Kidney capillary endothelial cell (primary cell): ENCODE measurements at places on chromosomes 16 and 17.

GRCh38 chr16:11990702-11991390, 14.3 kb downstream of the SNX29 start:
- DNase-seq, result no peak

DNA sequence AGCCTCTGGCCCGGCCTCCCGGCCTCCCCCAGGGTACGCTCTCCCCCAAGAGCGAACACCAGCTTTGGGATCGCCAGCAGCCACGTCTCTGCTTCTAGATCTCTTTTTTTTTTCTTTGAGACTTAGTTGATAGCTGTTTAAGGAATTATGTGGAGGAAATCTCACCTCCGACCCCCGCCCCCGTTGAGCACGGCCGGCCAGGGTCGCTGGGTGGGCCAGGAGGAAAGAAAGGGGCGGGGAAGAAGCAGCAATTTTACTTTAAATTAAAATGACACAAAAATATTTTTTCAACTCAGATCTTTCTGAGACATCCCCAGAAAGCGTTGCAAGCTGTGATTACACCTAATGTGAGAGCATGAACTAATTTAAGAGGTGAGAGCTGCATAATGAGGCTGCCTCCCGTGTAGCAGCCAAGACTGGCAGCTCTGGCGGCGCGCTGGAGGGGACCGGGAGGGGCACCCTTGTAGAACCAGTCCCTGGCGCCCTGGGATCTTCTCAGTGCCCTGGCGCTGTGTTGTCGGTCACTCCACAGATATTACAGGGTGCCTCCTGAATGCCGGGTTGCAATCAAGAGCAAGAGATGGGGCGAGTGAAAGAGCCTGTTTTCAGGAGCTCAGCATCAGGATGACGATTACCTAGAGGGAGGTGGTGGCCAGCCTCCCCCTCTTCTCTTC, 1.9 kb upstream of the CBLN1 start:
- DNase-seq, result no peak

GRCh38 chr17:42270596-42270995, 5.6 kb downstream of the STAT5B start:
- no peak for DNase-seq

DNA sequence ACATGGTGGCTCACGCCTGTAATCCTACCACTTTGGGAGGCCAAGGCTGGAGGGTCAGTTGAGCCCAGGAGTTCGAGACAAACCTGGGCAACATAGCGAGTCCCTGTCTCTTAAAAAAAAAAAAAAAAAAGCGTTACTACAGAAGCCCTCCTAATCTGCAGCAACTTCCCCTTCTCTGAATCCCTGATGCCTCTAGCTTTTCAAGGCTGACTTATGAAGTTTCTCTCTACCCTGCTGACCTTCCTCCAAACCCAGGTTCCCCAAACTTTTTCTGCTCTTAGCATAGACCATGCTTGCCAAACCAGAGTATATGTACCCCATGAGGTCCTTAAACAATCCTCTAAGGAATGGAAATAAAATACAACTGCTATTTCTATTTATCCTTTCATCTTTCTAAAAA, 16.4 kb downstream of the LYRM1 start:
- no peak for DNase-seq

GRCh38 chr16:59164461-59164860, 430.3 kb upstream of the GOT2 start:
- no peak for DNase-seq

DNA sequence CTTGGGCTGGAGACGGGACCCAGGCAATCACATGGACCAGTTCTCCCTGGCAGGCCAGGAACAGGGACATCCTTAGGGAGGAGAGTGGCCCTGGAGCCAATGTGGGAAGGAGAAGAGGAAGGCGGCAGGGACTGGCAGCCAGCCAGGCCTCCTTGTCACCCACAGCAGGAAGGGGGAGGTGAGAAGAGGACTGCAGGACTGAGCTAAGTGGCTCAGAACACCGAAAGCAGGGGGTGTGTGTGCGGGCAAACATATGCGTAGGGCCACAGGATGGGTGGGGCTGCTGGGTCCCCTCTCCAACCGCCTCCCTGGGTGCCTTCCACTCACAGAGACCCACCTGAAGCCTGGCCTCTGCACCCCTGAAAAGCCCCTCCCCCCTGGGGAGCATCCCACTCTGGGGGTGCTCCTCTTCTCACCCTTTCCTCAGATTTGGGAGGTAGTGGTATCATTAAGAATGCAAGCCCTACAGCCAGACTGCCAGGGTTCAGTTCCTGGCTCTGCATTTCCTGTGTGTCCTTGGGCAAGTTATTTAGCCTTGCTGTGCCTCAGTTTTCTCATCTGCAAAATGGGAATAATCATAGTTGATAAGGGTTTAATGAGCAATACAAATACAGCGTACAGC, 8.1 kb downstream of the PNMT start:
- no peak for DNase-seq

DNA sequence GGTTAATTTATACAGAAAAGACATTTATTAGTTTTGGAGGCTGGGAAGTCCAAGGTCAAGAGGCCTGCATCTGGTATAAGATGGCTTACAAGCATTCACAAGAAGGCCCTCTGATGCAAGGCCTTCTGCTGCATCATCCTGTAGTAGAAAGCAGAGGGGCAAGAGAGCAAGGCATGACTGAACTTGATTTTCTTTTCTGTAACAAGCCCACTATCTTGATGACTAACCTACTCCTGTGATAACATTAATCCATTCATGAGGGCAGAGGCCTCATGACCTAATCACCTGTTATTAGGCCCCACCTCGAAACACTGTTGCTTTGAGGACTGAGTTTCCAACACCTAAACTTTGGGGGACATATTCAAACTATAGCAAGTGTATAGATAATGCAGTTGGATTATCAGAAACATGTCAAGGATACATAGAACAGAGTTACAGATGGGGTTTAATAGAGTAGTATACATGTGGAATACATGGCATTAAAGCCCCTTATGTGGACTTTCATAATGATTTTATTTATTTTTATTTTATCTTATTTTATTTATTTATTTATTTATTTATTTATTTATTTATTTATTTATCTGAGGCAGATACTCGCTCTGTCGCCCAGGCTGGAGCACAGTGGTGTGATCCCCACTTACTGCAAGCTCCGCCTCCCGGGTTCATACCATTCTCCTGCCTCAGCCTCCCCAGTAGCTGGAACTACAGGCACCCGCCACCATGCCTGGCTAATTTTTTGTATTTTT, 88.2 kb downstream of the CHD9 start:
- no peak for DNase-seq

- no peak for DNase-seq
These were observed 190.4 kb downstream of the USP22 start for GRCh38 chr17:20852239-20852989.
